ENCODE measurements at places on chromosomes 7 and 10.

DNA sequence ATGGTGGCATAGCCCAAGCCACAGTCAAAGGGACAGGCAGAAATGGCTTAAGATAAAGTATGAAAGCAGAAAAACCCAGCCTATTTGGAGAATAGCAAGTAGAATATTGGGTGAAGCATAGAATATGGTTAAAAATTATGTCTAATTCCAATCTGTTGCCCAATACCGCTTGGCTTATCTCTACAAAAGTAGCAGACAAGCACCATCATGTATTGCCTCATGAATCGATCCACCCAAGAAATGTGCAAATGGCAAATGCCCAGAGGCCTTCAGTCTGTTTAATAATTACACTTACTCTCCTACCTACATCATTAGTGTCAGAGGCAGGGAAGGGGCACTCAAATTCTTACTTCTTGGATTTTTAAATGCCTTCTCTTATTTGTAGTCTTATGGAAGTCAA lies 130.9 kb upstream of the ADAM12 start:
- DNase-seq, result no peak

DNA sequence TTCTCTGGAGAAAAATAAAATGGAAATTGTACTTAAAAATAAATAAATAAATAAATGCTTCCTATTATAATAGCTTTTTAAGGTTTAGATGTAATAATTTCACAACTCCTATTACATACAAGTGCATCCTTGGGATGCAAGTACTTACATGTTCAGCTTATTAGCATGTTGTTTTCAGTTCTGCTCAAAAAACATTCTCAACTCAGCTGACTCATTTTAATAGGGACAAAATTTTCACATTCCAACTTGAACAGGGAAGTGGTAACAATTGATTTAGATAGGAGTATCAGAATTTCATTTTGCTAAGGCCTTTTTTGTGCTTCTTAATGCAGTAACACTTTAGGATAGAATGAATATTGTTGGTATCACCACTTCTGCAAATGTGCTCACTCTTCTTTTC lies 16.7 kb upstream of the PAPSS2 start:
- DNase-seq, result no peak

DNA sequence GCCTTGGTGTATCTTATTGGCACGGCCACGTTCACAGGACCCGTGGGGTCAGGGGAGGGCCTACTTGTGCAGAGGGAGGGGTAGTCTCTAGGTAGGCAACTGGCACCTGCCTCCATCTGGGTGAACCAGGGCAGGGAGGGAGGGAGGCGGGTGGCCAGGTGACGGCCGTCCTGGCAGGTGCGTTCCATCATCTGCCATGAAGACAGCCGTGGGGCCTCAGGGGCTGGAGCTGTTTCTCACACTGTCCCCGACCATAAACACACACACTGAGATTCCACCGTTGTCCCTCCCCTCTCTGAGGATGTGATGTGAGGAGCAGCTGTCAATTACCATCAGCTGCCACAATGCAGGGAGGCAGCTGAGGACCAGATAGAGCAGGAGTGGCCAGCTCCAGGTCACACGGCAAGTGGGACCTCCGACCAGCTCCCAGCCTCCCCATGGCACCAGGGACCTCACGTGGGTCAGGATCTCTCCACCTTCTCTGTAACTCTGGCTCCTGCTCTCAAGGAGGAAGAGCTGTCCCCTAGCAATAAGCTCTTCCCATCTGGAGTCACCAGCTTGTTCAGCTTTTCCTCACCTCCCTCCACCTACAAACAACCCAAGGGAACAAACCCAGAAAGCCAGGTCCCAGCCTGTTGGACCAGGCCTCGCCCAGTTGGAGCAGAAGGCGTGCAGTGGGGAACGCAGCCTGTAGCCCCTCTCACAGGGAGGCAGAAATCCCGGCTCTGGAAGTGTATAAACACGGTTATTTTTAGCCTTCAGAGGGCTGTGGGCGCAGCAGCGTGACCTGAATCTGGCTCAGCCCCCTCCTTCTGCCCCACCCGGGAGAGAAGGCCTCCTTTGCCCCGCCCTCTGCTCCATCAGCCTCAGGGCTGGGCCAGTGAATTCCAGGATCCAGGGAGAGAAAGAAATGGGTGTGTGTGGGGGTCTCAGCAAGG lies 33.1 kb downstream of the ZMIZ1 start:
- DNase-seq, result no peak

- DNase-seq, result no peak
Measured at GRCh38 chr10:24318517-24318916, 109.6 kb downstream of the KIAA1217 start.

GRCh38 chr10:103781329-103782061 lies 73.9 kb downstream of the SH3PXD2A start:
- no peak for DNase-seq

GRCh38 chr10:88896994-88897853 lies 17.2 kb downstream of the STAMBPL1 start:
- no peak for DNase-seq

GRCh38 chr7:91149341-91150246 lies 114.6 kb upstream of the FZD1 start:
- DNase-seq, result no peak
